Endothelial cell (in vitro differentiated cells): ENCODE measurements at places on chromosomes 13 and 19.

DNA sequence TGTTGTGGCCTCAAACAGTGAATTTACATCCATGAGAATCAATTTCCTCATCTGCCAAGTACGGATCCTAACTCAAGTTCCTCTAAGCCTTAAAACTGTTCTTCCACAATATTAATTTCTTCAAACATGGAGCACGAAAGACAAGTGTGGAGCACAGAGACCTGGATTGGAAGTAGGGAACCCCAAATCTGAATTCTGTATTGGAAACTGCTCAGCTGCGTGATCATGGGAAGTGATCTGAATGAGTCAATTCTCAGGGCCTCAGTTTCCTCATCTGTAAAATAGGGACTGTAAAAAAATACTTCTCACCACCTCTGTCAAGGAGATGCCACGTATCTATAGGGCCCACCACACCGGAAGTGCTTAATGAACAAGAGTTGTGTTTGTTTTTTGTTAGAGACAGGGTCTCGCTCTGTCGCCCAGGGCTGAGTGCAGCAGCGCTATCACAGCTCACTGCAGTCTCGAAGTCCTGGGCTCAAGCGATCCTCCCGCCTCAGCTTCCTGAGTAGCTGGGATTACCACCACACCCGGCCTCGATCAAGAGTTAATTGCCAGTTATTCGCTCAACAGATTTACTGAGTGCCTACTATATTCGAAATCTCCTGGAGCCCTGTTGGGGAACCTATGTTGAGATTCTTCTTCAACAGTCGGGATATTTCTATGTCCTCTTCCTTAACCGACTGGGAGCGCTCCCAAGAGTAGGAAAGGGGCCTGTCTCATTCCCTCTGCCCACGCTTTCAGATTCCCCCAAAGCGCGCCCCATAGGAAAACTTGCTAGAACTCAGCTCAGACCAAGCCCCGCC, 1.6 kb downstream of the SERTAD3 start:
- no peak for DNase-seq
- H3K4me3 ChIP-seq: peak overlapping the region; percentile 90

DNA sequence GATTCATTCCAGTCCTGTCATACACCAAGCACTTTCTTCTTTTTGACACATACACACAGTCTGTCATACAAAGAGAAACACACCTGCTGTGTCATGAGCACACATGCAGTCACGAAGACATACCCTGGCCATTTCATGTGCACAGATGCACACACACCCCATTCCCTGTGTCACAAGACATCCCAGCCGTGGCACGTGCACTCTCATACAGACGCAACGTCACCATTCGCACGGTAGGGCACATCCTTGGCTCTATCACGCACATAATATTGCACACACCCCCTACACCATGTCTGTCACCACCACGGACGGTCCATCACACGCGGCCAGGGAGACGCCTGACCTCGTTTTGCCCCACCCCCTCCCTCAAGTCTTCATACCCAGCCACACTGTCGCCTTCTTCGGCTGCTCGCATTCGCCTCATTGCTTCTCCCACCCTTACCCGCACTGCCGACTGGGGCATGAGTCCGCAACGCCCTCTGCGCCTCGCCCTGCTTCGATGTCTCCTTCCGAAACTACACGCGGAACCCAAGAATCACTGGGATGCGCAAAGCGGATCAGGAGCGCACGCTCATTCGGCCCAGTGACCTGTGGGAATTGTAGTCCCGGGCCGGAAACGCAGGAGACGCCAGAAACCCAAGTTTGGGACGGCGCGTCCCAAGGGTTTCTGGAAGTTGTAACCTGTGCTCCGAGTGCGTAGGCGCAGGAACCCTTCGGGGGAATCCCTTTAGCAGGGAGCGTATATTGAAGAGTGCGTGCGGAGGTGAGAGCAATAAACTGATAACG, 6.8 kb upstream of the ZNF283 start:
- no peaks in the 10 kb centered on the region for H3K4me1 ChIP-seq
- DNase-seq: no peak
- no peak overlapping the region for H3K27ac ChIP-seq

DNA sequence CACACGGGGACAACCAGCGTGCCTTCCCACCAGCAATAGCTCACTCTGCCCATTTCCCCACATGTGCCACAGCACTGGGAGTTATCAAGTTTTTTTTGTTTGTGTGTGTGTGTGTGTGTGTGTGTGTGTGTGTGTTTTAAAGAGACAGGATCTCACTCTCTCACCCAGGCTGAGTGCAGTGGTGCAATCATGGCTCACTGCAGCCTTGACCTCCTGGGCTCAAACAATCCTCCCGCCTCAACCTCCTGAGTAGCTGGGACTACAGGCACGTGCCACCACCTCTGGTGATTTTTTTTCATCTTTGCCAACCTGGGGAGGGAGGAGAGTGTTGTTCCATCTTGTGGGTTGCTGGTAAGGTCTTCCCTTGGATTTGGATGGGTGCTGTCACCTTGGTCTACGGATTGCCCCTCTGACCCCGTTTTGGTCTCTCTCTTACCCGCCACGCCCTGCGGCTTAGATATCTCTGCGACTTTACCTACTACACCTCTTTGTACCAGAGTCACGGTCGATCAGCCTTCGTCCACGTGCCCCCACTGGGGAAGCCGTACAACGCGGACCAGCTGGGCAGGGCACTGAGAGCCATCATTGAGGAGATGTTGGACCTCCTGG, 22.6 kb downstream of the PGPEP1 start:
- peaks cover 30% of the 10 kb centered on the region for H3K36me3 ChIP-seq
- H3K27me3 ChIP-seq: no peaks in the 10 kb centered on the region
- no peak for DNase-seq
- peaks cover 13% of the 10 kb centered on the region for H3K4me1 ChIP-seq
- H3K27ac ChIP-seq: no peak overlapping the region

DNA sequence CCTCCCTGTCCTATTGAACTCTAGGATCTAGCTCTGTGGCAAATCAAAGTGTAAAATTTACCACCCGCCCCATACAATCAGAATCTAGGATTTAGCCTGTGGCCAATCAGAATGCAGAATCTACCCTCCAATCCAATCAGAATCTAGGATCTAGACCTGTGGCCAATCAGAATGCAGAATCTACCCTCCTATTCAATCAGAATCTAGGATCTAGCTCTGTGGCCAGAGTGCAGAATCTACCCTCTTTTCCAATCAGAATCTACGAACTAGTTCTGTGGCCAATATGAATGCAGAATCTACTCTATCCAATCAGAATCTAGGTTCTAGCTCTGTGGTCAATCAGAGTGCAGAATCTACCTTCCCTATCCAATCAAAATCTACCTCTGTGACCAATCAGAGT, 25.8 kb downstream of the PRKD2 start:
- H3K4me3 ChIP-seq: peak overlapping the region; percentile 73
- DNase-seq: no peak

- H3K4me1 ChIP-seq: no peaks in the 10 kb centered on the region
- peaks cover 23% of the 10 kb centered on the region for H3K36me3 ChIP-seq
- no peaks in the 10 kb centered on the region for H3K27me3 ChIP-seq
Measured at GRCh38 chr13:19838865-19839275, 24.6 kb downstream of the ZMYM5 start.

GRCh38 chr19:3398900-3399278, 32.5 kb downstream of the NFIC start:
- no peak overlapping the region for H3K27ac ChIP-seq
- no peak overlapping the region for H3K4me3 ChIP-seq
- DNase-seq: no peak
- no peaks in the 10 kb centered on the region for H3K27me3 ChIP-seq

GRCh38 chr19:17602217-17602616, 46.8 kb downstream of the COLGALT1 start:
- DNase-seq: no peak
- no peaks in the 10 kb centered on the region for H3K36me3 ChIP-seq
- H3K27me3 ChIP-seq: peaks cover 11% of the 10 kb centered on the region
- peaks cover 13% of the 10 kb centered on the region for H3K4me1 ChIP-seq

DNA sequence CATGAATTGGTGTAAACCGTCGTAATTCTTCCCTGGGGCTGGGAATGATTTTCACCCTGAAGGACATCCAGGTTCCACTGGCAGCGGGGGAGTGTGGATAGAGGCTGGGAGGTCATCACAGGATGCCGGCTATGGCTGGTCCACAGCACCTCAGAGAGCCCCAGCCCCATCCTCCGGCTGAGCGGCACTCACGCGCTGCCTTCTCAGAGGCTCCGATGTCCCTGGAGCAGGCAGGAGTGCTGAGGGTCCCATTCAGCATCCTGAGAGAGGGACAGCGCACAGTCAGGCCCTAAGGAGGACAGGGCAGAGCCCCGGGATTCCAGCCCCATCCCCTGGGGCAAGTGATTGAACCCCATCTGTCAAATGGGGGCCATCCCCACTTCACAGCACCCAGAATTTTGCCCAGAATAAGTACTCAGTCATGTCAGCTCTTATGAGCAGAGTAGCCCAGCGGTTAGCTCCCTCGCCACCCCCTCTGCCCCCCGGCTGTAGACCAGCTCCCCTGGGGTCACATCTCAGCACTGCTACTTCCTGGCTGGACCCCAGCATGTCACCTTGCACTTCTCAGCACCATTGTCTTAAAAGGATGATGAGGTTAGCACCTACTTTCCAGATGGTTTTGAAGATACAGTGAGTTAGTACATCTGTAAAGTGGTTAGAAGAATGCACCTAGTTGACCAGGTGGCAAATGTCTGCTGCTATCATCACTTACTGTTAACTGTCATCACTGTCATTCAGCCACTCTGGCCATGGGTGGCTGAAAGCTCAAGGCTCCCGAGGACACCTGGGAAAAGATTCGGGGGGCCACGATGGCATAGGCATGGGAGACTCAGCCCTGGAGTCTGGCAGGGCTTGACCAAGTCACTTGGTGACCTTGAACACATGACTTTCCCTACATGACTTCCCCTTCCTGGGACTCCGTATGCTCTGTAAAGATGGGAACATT, 11.9 kb downstream of the GRAMD1A start:
- peak overlapping the region; percentile 56 for H3K4me3 ChIP-seq
- peaks cover 40% of the 10 kb centered on the region for H3K36me3 ChIP-seq
- H3K4me1 ChIP-seq: peaks cover 14% of the 10 kb centered on the region
- H3K27ac ChIP-seq: peak overlapping the region; percentile 40
- DNase-seq: no peak

DNA sequence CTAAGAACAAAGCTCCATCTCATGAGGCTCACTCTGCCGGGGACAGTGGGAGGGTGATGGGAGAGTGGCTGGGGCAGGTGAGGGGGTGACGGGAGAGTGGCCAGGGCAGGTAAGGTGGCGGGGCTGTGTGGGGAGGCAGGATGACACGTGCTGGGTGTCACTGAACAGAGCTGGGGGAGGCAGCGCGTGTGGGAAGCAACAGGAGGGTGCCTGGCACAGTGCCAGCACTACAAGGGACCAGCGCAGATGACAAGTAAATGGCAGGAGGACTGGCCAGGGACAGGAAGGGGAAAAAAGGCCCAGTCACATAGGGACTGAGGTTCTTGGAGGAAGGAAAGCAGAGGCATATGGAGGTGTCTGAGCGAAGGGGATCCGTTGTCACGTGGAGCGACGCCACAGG, 129.9 kb downstream of the RNF17 start:
- no peak for DNase-seq
- peaks cover 39% of the 10 kb centered on the region for H3K36me3 ChIP-seq
- peaks cover 5% of the 10 kb centered on the region for H3K27me3 ChIP-seq
- H3K4me3 ChIP-seq: no peak overlapping the region
- H3K4me1 ChIP-seq: no peaks in the 10 kb centered on the region
- H3K27ac ChIP-seq: no peak overlapping the region

- H3K36me3 ChIP-seq: peaks cover 16% of the 10 kb centered on the region
- no peak overlapping the region for H3K27ac ChIP-seq
- no peaks in the 10 kb centered on the region for H3K4me1 ChIP-seq
Measured at GRCh38 chr19:50505856-50506611, 5.0 kb downstream of the JOSD2 start.

DNA sequence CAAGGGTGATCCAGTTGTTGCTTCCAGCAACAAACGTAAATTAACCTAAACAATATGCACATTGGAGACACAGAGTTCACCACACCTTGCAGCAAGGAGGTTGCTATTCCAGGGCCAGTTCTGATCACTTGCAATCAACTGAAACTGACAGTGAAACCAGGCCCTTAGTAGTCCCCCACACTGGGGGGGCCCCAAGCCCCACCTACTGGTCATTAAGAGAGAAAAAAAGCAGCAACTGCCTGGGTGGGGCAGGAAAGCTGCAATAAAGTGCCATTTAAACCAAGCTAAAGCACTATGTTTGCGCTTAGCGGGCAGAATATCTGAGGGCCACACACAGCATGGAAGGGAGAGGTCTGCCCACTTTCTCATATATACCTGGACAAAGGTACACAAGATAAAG, 51.5 kb downstream of the ATP7B start:
- H3K36me3 ChIP-seq: peaks cover 13% of the 10 kb centered on the region
- H3K4me3 ChIP-seq: no peak overlapping the region
- H3K4me1 ChIP-seq: no peaks in the 10 kb centered on the region

GRCh38 chr19:47247308-47247990, 8.9 kb upstream of the CCDC9 start:
- peaks cover 19% of the 10 kb centered on the region for H3K4me1 ChIP-seq
- no peak overlapping the region for H3K27ac ChIP-seq
- H3K4me3 ChIP-seq: no peak overlapping the region
- peaks cover 8% of the 10 kb centered on the region for H3K27me3 ChIP-seq
- peaks cover 11% of the 10 kb centered on the region for H3K36me3 ChIP-seq

DNA sequence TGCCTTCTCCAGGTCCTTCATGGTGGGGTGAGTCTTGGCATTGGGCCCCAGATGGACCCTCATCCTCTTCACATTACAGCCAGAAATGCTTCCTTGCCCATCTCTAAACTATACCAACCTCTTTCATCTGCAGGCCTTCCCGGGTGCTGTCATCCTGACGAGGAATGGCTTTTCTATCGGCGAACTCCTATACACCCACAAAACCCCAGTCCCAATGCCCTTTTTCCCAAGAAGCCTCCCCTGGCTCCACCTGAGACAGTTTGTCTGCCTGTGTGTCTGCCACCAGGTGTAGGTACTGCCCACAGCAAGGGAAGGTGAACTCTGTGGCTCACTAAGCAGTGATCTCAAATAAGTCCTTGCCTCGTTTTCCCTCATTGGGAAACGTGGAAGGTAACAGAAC, 55.3 kb downstream of the PTPRS start:
- DNase-seq: no peak
- no peak overlapping the region for H3K27ac ChIP-seq
- no peak overlapping the region for H3K4me3 ChIP-seq
- peaks cover 6% of the 10 kb centered on the region for H3K36me3 ChIP-seq
- peaks cover 17% of the 10 kb centered on the region for H3K27me3 ChIP-seq
- H3K4me1 ChIP-seq: peaks cover 10% of the 10 kb centered on the region

- H3K4me1 ChIP-seq: peaks cover 5% of the 10 kb centered on the region
- no peak overlapping the region for H3K4me3 ChIP-seq
- no peaks in the 10 kb centered on the region for H3K36me3 ChIP-seq
Measured at GRCh38 chr13:28955264-28955966, 135.3 kb downstream of the MTUS2 start.

DNA sequence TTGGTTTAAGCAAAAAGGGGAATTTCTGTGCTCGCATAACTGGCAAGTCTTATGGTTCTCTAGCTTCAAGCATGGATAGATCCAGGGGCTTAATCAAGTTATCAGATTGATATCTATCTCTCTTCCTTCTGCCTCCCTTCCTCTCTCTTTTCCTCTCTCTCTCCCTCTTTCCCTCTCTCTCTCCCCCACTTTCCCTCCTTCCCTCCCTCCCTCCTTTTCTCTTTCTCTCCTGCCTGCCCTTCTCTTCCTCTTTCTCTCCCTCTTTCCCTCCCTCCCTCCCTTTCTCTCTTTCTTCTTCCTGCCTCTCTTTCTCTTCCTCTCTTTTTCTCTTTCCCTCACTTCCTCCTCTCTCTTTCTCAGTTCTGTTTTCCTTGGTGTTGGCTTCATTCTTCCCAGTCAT, 195.8 kb downstream of the HS6ST3 start:
- peaks cover 2% of the 10 kb centered on the region for H3K27me3 ChIP-seq
- no peaks in the 10 kb centered on the region for H3K36me3 ChIP-seq
- no peaks in the 10 kb centered on the region for H3K4me1 ChIP-seq
- DNase-seq: no peak
- no peak overlapping the region for H3K27ac ChIP-seq
